ENCODE measurements at places on chromosomes 7 and 10.

GRCh38 chr10:3395458-3395861, 222.9 kb upstream of the PITRM1 start:
- DNase-seq, result no peak

- no peak for DNase-seq
These were observed 2.0 kb upstream of the MUC12 start for GRCh38 chr7:100967292-100967863.

DNA sequence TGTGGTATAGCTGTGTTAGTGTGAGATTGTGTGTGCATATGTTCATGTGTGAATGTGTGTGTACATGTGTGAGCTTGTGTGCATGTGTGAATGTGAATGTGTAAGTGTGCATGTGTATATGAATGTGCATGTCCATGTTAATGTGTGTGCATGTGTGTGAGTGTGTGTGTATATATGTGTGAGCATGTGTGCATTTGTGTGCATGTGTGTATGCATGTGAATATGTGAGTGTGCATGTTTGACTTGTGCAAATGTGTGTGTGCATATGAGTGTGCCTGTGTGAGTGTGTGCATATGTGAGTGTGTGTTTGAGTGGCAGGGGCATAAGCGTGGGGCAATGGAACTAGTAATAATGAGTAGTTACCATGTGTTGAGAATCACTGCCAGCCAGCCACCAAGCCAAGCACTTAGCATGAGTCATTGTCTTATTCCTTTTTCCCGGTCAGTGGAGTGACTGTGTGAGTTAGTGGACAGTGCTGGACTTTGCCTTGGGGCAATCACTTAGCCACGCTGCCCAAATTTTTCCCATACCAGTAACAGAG, 46.3 kb upstream of the SHH start:
- peak; percentile 12 for DNase-seq

DNA sequence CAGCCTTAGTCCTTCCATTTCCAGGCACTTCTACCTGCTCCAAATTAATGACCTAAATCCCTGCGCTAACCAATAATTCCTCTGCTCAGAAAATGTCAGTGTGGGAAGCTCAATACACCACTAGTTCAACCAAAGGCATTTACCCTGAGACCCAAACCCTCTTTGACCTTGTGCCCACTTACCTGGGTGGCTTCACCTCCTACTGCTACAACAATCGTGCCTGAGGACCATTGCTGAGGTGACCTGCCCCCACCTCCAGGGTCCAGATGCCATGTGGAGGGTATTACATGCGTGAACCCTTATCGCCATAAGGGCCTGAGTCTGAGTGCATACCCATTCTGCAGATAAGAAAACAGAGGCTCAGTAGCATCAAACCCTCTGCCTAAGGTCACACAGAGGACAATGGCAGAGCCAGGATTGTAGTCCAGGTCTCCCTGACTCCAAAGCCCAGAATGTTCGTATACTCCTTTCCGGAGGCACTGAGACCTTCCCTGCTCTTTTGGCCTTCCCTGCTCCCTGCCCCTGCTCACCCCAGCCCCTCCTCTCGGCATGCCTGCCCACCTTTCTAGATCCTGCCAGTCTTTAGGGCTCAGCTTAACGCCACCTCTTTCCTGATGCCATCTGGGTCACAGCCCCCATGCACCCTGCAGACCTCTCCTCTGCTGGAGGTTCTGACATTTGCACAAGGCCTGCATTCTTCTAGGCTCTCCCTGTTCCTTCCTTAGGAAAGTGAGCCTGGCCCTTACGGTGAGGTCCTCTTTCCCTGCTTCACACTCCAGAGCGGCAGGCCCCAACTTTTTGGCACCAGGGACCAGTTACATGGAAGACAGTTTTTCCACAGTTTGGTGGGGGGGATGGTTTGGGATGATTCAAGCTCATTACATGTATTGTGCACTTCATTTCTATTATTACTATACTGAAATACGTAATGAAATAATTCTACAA, 94.9 kb downstream of the CHST15 start:
- DNase-seq, result peak; percentile 69

DNA sequence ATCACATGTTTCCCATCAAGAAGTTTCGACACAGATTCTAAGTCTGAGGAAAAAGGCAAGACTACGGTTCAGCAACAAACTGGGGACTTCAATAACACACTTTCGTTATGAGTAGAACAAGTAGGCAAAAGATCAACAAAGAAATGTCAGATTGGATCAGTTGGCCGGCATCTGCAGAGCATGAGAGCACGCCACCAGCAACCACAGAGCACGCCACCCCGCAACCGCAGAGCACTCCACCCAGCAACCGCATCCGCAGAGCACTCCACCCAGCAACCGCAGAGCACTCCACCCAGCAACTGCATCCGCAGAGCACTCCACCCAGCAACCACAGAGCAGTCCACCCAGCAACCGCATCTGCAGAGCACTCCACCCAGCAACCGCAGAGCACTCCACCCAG, 89.7 kb upstream of the FAM20C start:
- no peak for DNase-seq

- no peak for DNase-seq
These were observed 253.5 kb downstream of the PHTF2 start for GRCh38 chr7:78052112-78052511.

GRCh38 chr10:97197030-97197500, 11.3 kb upstream of the SLIT1 start:
- no peak for DNase-seq

GRCh38 chr7:24463474-24463873, 109.8 kb upstream of the PALS2 start:
- DNase-seq, result no peak

- DNase-seq, result no peak
These were observed 85.6 kb downstream of the ST8SIA6 start for GRCh38 chr10:17368708-17369272.

DNA sequence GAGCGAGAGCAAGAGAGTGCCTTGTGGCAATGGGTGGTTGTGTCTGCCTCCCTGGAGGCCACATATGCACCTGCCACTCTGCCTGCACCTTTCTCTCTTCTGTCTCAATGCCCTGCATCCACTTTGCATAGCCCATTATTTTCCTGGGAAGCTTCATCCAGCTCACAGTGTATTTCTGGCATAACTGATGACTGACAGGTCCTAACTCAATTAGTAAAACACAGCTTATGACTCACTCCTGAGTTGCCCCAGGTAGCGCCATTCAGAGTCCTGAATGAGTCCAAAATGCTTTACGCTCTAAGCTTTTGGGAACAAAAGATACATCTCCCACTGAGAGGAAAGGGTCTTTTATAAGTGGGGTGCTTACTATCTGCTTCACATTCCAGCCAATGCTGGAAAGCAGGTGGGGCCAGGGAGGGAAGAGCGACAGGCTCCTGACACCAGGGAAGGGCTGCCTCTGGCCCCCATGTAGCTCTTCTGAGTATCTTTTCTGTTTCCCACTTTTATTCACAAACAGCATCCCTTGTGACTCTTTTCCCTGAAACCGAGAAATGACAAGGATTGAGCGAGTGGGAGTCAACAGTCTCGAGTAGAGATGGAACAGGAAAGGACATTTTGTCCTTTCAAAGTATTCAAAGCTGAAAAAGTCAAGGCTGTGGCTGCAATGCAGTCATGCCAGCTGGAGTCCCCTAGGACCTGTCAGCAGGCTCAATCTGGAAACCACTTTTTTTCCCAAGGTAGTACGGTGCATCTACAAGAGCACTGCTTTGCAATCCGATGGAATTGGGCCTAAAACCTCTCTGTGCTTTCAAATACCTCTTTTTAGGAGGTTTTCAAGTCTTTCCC, 479.3 kb upstream of the PODXL start:
- no peak for DNase-seq

DNA sequence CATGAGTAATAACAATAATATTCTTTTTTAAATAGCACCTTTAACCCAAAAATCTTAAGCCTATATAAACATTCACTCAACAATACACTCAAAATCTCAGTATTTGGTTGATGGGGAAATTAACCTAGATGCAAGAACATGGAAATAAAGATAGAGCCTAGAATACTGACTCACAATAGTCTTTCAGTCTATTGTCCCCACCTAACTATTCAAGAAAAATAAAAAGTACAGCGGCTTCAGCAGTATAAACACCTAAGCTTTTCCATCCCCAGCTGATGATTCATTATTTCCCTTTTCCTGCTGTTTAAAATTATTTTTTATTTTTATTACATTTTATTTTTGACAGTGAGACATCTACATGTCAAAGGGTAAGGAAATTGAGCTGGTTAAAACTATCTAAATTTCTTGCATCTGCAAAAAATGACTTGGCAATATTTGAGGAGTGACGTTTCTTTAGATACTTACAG, 201.4 kb downstream of the FZD1 start:
- DNase-seq, result no peak

GRCh38 chr10:50260791-50261281, 9.5 kb upstream of the ASAH2 start:
- no peak for DNase-seq

DNA sequence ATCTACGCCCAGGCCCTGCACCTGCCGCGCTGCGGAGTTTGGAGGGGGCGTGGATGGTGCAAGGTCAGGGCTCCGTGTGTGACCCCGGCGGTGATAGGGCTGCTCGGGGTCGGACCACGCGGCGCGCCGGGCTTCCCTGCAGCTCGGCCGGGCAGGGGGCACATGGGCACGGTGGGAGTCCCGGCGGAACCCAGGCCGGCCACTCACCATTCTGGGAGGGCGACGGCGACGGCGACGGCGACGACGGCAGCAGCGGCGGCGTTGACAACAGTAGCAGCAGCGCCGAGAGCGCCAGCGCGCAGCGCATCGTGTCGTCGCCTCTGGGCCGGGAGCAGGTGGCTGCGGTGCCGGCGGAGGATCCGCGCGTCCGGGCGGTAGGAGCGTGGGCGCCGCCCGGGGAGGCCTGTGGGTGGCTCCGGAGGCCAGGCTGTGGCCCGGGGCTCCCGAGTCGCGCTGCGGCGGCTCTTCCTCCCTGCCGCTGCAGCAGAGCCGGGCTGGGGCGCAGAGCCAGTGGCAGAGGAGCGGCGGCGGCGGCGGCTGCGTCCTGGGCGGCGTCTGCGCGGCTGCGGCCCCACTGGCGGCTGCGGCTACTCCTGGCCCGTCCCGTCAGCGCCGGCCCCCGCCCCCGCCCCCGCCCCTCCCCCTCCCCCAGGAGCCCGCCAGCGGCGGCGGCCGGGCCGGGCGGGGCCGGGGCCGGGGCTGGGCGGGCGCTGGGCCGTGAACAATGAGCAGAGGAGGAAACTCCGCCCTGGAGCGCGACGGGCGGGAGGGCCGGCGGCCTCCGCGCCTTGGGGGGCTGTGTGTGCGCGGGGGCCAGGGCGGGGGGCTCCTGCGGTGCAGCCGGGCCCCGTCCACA, at the start of gene PODXL:
Gene PODXL (minus strand): TSS at position 576 of the 856 bp plus-strand sequence. CDS start 269 bp downstream, at position 307.
- peak; percentile 78 for DNase-seq

GRCh38 chr10:132023092-132023811, 41.5 kb upstream of the BNIP3 start:
- peak; percentile 79 for DNase-seq

GRCh38 chr7:99079104-99079503, 64.8 kb downstream of the SMURF1 start:
- no peak for DNase-seq

DNA sequence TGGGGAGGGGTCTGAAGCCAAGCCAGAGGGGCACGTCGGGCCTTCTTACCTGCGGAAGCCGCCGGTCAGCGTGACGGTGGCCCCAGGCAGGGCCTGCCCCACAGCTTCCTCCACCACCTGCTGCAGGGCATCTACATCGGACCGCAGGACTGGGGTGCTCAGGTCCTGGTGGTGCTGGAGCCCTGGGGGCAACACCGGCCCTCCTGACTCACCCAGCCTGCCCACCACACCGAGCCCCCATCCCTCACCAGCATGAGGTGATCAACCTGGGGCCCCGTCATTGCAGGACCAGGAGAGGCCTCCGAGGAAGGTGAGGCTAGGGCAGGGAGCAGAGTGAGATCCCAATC, 8.0 kb downstream of the POLM start:
- no peak for DNase-seq

- no peak for DNase-seq
These were observed 396 bp upstream of the EXOC4 start for GRCh38 chr7:133252506-133252857.

GRCh38 chr7:24381894-24382505, 98.0 kb downstream of the NPY start:
- no peak for DNase-seq

All from coronary artery (tissue), 2 donors.